ENCODE measurements at places on chromosomes 2 and 18. TPM values are rescaled to one million over a fixed set of nuclear protein-coding genes. Genes with fewer than 3 reads are reported as not detected.

DNA sequence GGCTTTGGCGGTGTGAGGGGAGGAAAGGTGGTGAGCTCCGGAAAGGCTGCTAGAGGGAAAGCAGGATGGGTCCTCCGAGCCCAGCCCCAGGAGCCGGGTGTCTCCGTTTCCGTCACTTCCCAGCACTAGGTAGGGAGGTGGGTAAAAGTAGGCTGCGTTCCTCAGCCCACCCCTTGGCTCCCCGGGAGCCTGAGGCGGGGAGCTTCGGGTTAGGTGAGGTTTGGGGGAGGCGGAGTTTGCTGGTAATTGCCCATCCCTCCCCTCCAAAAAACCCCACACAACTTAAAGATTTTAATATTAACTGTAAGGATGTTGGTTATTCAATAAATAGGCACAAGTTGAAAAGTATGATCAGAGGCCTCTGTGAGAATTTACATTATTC lies 552 bp upstream of the ATF2 start:
- DNase-seq, result no peak

DNA sequence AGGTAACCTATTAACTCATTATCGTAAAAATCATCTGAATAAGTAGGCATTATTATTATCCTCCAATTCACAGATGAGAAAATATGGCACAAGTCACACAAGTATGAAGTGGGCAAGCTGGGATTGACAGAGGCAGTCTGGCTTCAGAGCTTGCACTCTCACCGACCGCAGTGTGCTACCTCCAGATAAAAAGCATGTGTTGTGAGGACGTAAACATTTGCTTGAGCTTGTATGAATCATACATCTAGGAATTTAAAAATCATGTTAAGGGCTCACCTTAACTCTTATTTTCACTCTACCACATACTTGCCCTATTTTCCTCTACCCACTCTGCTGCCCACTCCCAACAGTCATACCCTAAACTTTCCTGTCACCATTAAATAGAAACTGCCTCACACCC lies 65.3 kb upstream of the AMMECR1L start:
- DNase-seq, result no peak

DNA sequence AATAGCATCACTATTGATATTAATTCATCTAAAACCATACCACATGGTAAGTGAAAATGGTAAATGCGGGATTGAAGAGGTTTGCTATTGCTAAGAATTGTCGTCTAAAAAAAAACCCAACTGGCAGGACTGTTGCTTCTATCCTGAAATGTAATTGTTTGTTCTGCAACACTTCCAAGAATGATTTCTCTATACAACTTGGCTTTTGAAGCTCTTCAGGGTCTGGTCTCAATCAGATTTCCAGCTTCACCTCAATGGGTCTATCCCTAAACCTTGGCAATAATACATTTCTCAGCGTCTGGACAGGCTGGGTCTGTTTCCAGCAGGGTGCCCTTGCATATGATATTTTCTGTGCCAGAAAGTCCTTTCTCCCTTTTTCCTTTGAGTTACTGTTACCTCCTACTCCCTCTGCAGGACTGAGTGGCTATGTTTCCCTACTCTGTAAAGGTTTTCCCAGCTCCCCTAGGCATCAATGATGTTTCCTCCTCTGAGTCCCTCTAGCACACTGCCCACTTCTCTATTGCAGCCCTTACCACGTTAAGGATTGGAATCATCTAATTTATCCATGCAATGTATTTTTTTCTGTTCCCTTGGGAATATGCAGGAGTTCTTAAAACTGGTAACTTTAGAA lies 118.2 kb upstream of the REV1 start:
- no peak for DNase-seq

- DNase-seq, result no peak
These were observed 43.5 kb downstream of the SPTBN1 start for GRCh38 chr2:54499661-54500060.

DNA sequence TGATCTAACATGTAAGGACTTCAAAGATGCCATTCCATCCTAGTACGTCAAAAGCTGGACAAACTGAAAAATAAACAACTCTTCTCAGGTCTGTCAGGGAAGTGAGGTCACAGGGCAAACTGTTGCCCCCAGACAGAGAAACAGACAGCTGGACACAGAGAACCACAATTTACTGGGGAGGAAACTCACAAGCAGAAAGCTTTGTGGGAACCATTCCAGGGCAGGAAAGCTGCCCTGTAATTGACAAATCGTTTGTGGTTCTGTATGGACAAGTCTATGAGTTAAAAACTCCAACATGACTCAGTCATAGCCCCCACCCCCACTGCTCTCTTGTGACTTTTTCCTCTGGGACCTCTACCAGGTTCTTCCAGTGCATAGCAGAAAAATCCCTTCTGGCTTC lies 28.4 kb downstream of the MCEE start:
- no peak for DNase-seq

DNA sequence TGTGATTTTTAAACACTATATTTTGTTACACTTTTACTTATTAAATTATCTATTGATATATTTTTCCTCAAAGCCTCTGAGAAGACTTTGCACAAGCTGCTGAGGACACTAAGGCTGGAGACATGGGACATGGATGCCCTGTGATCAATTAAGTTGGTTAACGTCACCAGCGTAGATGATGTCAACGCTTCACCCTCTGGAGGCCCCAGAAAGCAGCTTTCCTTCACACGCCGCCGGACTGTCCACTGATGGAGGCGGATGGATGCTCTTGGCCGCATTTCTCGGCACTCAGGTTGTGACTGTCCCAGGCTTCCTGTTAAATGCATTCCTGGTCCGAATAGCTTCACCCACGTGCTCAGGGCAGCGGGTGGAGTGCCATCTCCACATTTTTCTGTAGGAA lies 247.5 kb downstream of the VAPA start:
- DNase-seq, result no peak

DNA sequence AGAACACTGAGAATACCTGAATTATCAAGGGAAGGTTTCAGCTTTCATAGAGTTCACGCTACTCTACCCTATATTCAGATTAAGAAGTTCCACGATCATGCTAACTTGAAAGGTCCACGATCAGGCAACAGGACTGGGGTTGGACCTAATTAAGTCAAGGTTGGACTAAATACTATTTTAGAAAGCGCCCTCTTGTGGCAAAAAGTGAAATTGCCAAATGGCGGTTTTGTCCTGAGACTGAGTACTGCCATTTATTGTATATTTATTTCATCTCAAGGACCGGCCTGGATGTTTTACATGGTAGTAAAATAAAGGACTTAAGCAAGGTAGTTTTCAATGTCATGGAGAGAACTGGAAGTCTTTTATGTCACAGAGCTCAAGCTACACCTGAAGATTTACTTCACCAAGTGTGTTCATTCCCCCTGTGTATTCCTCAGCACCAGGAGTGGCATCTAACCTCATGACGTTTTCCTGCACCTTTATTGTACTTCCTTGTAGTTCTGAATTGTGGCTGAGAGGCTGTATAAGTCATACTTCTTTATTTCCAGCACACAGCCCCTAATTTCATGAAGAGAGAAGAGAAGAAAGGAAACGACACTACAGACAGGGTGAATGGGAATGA lies 56.8 kb downstream of the SRD5A2 start:
- peak; percentile 38 for DNase-seq

DNA sequence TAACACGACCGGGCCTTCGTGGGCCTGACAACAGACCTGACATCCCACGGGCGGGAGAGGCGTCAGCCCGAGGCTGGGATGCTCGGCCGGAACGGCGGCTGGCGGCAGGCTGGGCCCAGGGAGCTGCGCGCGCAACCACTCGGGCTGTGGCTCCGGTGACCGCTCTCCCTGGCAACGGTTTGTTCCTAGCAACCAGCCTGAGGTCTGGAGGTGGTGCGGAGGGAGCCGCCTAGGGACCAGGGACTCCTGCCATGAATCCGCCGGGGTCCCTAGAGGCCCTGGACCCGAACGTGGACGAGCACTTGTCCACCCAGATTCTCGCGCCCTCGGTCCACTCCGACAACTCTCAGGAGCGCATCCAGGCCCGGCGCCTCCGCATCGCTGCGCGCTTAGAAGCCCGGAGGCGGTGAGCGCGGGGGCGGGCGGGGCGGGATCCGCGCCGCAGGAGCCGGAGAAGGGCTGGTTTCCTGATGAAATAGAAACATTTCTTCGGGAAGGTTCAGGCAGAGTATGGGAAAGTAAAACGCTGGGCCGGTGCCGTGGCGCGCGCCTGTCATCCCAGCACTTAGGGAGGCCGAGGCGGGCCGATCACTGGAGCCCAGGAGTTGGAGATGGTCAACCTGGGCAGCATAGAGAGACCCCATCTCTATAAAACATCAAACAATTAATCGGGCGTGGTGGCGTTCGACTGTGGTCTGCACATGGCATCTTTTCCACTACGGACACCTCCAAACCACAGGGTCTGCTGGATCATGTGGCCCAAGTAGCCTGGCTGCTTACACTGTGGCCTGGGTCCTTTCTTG lies at the start of gene DRC1:
TSS of gene DRC1 (plus strand) at position 182 of the 803 bp plus-strand sequence. CDS start at position 252, 70 bp downstream.
- DNase-seq, result no peak

DNA sequence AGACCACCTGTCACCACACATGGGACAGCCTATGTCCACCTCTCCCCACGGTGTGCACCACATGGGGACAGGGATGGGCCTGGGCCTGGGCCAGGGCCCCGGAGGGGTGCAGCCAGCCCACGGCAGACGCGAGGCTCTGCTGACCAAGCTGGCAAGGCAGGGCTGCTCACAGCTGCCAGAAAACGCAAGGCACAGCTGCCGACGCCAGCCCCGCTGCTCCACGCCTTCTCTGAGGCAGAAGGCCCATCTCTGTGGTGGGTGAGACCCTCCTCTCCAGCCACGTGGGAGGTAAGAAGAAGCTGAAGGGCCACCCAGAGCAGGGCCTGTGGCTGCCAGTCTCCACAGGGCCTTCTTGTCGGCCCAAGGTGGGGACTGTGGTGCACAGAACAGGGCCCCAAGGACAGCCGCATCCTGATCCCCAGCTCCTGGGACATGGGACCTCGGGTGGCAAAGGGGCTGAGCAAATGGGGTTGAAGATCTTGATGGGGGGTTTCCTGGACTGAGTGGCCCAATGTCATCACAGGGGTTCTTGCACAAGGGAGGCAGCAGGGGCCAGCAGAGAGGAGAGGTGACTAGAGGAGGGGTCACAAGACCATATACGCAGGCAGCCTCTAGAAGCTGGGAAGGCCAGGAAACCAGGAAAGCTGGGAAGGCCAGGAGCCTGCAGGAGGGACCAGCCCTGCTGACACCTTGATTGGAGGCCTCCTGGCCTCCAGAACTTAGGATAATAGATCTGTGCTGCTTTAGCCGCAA lies 72.3 kb downstream of the NDUFA10 start:
- DNase-seq, result no peak

DNA sequence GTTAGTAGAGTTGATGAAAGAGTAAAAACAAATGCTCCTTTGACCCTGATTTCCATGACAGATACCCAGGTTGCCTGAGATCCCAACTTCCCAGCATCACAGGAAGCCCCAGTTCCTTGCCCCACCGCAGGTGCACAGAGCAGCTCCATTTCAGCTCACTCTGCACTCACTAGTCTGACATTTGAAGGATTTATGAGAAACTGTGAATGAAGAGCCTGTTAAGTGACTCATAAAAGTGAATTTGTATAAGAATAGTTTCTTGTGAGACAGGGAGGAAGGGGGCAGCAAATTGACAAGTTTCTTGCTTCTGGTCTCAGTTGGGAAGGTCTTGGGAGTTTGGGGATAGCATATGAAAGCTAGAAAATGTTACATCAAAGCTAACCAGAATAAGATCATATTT lies 248.7 kb upstream of the ATP5MC3 start:
- no peak for DNase-seq

DNA sequence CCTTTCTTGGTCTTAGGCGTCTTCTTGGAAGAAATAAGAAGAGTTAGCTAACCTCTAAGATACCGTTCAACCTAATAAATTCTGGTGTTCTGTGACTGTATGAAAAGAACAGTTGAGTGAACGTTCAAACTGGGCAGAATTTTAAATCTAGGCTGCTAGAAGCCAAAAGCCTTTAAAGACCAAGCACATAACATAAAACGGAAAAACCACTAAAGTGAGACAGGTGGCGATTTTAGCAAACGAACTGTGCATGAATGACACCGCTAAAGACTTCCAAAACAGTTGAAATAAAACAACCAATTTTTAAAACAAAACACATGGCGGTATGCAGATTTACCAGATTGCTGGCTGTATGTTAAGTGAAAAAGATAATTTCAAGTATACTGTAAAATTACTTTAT lies 73.1 kb downstream of the GALNT13 start:
- DNase-seq, result no peak

DNA sequence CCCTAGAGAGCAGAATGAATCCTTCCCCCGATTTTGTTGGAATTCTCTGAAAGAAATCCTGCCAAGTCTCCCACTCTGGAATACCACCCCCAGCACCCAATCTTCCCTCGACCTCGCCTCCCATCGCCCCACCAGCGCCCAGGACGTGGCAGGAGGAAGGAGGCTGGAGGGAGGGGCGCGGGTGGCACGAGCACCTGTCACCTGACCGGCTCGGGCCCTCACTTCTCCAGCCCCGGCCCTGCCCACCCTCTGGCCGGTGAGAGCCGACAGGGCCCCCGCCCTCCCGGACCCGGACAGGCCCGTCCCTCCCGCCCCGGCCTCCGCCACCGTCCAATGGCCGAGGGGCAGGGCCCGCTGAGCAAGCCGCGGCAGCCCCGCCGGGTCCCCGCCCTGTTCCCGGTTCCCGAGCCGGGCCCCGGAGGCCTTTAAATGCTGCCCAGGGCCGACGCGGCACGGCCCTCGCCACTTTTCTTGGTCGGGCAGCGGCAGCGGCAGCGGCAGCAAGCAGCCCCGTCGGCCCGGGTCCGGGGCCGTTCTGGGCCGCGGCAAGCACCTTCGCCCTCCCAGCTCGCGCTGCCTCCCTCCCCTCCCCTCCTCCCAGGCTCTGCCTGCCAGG lies at the start of gene LGALSL:
TSS of gene LGALSL (plus strand) at position 393 of the 616 bp plus-strand sequence. CDS start 384 bp downstream, outside the sequence.
- DNase-seq, result no peak

GRCh38 chr2:66573821-66574233 lies 138.9 kb downstream of the MEIS1 start:
- no peak for DNase-seq

DNA sequence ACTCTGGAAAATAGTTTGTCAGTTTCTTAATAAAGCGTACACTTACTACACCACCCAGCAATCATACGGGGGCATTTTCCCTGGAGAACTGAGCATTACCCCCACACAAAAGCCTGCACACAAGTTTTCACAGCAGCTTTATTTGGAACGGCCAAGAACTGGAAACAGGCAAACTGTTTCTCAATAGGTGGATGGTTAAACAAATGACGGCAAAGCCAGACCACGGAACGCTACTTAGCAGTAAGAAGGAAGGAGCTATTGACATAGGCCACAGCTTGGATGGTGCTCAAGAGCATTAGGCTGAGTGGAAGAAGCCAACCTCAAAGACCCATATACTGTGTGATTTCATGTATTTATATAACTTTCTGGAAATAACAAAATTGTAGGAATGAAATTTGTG lies 9.0 kb downstream of the MALL start:
- DNase-seq, result no peak

GRCh38 chr2:44181648-44182047 lies 13.0 kb downstream of the PPM1B start:
- no peak for DNase-seq

DNA sequence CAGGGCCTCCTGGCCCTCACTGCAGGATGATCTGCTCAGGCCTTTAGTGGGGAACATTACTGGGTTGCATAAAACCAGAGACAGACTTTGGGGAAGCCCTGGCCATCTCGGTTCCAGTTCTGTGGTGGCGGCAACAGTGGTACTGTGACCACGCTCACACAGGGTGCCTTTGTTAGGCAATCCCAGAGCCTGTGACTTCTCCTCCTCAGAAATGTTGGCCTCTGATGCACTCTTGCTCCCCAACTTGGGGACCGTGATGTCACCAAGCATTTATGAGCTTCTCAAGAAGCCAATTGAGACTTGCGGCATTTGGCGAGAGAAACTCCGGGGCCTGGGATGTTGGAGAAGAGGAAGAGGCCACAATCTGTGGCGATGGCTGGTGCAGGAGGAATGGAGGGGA lies 80.9 kb upstream of the PKDCC start:
- DNase-seq, result no peak

The TGOLN2 gene
- 94.8 TPM for polyA plus RNA-seq

The HSBP1L1 gene
- 6.6 TPM for polyA plus RNA-seq

The SOX11 gene
- polyA plus RNA-seq, result not detected

Measured in naive B cell (primary cell).